Suppressor macrophage treated with lipopolysaccharide for 1 hour (primary cell): ENCODE measurements at places on chromosomes 6 and 20.

DNA sequence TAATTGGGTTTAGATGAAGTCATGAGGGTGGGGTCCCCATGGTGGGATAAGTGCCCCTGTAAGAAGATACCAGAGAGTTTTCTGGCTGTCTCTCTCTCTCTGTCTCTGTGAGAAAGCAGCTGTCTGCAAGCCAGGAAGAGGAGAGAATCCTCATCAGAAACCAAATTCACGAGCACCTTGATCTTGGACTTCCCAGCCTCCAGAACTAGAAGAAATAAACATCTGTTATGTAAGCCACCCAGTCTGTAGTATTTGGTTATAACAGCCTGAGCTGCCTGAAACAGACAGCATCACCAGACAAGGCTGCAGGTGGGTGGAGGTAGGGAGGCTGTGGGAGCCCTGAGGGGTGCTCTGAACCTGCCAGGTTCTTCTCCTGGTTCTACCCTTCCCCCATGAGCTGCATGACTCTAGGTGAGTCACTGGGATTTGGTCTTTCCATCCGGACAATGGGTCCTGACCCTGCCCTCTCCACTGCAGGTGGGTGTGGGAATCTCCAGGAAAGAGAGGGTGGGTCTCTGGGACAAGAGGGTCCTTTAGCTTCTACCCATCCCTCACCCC is 34.3 kb upstream of the VEGFA start:
- DNase-seq = no peak

GRCh38 chr6:24194978-24195700 is 69.1 kb downstream of the NRSN1 start:
- DNase-seq = no peak

DNA sequence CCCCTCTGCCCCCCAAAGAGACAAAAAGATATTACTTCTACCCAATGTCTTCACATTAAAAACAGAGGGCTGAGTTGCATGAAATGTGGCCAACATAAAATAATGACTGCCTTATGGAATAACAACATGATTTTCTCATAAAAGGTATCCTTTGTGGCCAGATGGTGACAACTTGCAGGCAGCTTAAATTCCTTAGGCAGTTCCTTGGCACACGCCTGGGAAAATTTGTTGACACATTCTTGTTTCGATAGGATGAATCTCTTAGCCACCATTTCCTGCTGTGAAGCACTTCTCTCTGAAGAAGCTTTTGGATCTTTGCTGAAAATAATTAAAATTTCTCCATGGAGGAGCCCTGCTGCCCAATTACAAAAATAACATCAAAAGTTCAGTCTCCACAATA is 109.0 kb upstream of the COL21A1 start:
- no peak for DNase-seq

DNA sequence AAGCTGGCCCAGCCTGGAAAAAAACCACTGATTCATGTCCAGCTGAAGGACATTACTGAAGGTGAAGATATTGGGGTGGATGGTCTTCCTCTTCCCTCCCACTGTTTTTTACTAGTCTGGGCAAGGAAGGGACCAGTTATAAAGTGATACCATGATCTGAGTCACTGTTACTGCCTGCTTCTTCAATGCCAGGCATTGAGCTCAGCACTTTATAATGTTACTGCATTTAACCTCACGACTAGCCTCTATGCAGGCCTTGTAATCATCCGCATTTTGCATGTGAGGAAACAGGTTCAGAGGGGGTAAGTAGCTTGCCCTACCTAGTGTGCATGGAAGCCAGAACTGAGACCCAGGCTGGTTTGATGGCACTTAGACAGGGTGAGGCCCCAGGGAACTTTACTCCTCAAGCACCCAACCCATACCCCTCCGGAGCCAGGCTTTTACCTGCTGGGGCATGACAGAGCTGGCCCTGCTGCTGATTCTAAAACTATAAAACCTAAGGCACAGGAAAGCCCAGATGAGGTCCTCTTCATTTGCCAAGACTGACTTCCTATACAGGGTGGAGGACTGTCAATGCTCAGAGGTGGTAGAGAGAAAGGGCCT is 11.0 kb upstream of the KCNK5 start:
- DNase-seq = no peak

DNA sequence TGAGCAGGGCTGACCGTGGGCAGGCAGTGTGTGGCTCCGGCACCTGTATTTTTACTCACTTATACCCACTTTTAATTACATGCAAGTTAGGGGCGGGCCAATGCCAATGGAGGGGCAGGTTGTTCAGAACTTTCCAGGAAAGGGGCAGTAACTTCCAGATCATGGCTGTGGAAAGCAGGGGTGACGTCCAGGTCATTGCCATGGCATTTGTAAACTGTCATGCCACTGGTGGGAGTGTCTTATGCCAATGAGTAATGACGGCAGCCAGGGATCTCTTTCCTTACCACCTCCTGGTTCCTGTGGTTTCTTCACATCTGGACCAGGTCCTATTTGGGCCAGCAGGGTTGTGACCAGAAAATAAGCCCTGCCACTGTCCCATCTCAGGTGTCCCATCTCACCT is 258.7 kb downstream of the THBS2 start:
- no peak for DNase-seq

GRCh38 chr20:35091816-35092523 is 637 bp downstream of the TRPC4AP start:
- peak; percentile 20 for DNase-seq

GRCh38 chr6:170153436-170154319 is 137.2 kb downstream of the DLL1 start:
- DNase-seq = no peak

GRCh38 chr20:54132612-54133433 is 41.0 kb downstream of the CYP24A1 start:
- DNase-seq = peak; percentile 97

GRCh38 chr6:154227862-154228520 is 128.6 kb downstream of the IPCEF1 start:
- no peak for DNase-seq

DNA sequence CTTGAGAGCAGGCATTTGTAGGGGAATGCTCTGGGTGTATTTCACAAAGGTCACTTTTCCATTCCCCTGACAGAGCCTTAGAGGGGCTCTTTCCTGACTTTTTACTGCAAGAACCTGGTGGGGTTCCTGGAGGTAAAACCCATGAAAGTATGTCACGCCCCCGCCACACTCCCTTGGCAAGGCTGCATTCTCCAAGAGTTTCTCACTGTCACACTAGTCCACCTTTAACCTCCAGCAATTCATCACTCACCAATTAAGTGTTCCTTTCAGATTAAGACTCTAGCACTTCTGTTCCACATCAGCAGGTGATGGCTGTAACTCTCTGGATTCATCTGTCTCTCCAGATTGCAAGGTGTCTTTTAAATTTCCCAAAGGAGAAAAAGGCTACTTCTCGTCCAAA is 32.7 kb upstream of the NKX2-4 start:
- no peak for DNase-seq

DNA sequence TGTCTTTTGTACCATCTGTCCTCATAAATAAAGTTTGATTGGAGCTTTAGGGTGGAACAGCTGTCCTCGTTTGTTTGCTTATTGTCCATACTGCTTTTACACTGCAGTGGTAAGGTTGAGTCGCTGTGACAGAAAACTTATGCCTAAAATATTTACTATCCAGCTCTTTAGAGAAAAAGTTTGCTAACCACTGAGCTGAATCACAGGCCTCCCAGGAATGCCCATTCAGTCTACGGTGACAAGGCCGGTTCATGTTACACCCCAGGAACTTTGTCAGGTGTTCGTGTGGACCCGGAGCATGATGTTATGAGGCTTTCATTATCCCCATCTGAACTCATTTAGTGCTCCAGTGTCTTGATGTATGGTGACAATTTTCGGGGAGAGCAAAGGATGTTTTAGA is 401.1 kb downstream of the SAMD5 start:
- DNase-seq = no peak

GRCh38 chr6:99712519-99712918 is 105.9 kb downstream of the PRDM13 start:
- DNase-seq = no peak

- DNase-seq = no peak
Measured at GRCh38 chr6:138272533-138273315, 54.4 kb upstream of the PBOV1 start.

DNA sequence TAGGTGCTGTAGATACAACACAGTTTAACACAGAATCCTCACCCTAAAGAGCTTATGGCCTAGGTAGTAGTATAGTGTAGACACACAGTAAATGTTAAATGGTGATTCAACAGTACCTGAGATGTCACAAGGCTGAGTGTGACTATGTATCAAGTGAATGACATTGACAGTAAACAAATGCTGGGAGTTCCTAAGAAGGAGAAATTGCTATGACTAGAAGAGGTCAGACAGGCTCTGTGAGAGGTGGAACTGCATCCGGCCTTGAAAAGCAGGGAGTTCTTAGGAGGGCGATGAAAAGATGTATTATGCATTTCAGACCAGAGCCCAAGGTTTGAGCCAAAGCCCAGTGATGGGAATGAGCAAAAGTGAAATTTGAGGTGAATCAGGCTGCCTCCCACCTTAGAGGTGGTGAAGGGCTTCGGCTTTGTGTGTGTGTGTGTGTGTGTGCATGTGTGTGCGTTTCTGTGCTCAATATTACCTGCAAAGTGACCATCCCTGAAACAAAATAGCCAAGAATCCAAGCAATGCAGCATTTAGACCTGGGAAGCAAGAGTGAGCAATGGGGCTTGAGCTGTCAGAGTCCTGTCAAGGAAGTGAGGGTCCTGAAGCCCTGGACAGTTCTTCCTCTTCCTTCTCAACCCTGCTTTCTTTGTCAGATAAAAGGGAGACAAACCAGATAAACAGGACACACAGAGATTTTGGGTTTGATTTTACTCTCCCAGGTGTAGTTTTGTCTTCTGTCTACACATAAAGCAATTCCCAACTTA is 32.3 kb upstream of the CITED2 start:
- no peak for DNase-seq

GRCh38 chr6:146581968-146582367 is 16.8 kb upstream of the ADGB start:
- DNase-seq = no peak

- DNase-seq = peak; percentile 48
Measured at GRCh38 chr20:3887876-3888620, 1.1 kb upstream of the PANK2 start.

GRCh38 chr6:134678436-134678889 is 271.4 kb downstream of the ALDH8A1 start:
- DNase-seq = no peak

GRCh38 chr6:113620386-113620785 is 236.8 kb upstream of the MARCKS start:
- peak; percentile 38 for DNase-seq

- DNase-seq = peak; percentile 32
Measured at GRCh38 chr6:139628270-139628669, 253.8 kb upstream of the CITED2 start.

GRCh38 chr20:8853805-8854338 is 215.0 kb upstream of the PLCB4 start:
- DNase-seq = peak; percentile 79

- DNase-seq = no peak
Measured at GRCh38 chr6:33015798-33016197, 6.4 kb upstream of the HLA-DOA start.

GRCh38 chr6:141729146-141729545 is 403.6 kb upstream of the GJE1 start:
- no peak for DNase-seq

DNA sequence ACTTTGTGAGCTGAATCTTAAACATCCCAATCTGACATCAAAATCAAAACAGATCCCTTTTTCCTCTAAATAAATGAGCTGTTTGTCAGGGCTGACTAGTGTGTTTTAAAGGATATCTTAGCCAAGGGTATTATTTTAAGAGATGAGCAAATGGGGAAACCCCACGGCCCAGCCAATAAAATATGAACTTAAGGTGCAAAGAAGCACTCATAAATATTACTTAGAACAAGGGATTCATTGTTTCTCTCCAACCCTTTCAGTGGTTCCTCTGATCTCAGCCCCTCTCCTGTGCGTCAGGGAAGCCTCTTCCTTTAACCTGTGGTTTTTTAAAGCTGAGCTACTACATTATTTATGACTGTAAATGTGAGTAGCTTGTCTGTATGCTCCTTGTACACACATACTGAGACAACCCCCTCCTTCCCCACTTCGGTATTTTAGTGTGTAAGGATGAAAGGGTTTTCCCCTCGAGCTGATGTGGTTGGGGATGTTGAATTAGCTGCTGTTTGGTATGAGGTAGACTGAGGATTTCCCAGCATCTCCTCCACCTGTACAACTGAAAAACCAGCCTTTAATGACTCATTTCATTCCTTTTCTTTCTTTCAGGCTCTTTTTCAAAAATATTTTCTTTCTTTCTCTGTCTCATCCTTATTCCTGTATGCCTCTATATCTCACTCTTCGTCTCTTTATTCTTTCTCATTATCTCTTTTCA is 6.5 kb downstream of the BMP5 start:
- no peak for DNase-seq

DNA sequence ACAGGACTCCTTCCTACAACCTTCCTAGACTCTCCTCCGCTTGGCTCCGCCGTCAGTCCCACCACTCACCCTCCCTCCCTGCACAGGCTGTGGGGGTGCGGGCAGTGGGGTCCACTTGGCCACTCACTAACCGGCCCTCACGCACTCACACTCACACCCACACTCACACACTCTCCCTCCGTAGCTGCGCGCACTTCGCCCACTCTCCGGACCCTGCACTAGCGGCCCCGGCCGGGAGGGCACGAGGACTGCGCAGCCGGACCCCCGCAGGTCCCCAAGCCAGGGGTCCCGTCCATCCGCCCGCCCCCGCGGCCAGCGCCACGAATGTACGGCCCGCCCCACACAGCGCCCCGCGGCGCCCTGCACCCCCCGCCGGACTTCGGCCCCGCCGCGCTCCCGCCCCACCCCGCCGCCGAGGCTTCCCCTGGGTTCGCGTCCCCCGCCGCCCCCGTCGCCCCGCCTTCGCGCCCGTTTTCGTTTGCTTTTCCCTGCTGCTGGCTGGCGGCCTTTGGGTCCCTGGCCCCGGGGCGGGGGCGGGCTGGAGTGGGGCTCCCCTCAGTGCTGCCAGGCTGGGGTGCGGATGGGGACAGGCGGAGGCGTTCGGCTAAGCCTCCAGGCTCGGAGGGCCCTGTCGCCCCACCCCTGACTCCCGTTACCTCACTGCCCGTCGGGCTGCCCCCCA is 23.0 kb upstream of the SLC22A7 start:
- peak; percentile 24 for DNase-seq

- DNase-seq = no peak
Measured at GRCh38 chr6:3898265-3898994, 49.3 kb downstream of the FAM50B start.

- DNase-seq = no peak
Measured at GRCh38 chr20:46649650-46649949, 1.7 kb downstream of the SLC13A3 start.

DNA sequence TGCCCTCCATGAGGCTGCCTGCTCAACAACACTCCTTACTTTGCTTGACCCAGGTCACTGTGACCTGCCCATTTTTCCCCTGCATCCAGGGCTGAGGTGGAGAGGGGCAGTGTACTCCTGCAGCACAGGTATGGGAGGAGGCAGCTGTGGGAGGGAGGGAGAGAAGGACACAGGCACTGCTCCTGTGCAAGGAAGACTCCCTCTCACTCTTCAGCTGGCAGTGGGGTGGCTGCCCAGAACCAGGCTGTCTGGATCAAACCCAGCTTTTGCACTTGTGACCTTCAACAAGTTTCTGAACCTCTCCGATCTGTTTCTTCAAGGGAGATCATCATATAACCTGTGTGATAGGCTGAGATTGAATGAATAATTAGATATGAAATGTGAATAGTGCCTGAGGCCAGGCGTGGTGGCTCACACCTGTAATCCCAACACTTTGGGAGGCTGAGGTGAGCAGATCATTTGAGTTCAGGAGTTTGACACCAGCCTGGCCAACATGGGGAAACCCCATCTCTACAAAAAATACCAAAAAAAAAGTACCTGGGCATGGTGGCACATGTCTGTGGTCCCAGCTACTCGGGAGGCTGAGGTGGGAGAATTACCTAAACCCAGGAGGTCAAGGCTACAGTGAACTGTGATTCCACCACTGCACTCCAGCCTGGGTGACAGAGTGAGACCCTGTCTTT is 14.1 kb downstream of the TGIF2 start:
- no peak for DNase-seq
